ENCODE measurements at places on chromosomes 11 and 22.

- ATAC-seq = no peak
These were observed 151.4 kb downstream of the MSANTD4 start for GRCh38 chr11:105870516-105871113.

DNA sequence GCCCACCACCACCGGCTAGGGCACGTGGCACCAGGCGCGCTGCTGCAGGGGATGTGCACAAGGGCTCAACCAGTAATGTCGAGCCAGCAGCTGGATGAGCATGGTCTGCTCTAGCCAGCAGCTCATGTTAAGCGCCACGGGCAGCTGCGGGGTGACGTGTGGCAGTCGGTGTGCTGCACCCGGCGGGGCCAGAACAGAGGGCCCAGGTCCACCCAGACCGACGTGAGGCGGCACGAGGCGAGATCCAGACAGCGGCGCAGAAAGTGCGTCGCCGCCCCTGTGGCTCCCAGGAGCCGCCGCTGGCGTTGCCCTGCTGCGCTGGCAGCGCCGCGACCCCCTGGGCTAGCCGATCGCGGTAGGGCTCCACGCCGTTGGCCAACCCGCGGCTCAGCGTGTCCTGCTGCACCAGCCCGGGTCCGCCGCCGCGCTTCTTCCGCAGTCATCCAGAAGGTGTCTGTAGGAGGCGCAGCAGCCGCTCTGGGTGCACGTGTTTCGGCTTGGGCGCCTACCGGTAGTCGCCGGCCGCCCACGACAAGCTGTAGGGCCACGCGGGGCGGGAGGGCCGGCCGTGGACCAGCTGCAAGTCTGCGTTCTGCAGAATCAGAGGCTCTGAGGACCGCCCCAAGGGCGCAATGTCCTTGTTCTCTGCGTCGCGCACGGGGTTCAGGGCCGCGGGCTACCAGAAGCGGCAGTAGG lies 4.6 kb upstream of the GALR3 start:
- peak; percentile 75 for ATAC-seq

DNA sequence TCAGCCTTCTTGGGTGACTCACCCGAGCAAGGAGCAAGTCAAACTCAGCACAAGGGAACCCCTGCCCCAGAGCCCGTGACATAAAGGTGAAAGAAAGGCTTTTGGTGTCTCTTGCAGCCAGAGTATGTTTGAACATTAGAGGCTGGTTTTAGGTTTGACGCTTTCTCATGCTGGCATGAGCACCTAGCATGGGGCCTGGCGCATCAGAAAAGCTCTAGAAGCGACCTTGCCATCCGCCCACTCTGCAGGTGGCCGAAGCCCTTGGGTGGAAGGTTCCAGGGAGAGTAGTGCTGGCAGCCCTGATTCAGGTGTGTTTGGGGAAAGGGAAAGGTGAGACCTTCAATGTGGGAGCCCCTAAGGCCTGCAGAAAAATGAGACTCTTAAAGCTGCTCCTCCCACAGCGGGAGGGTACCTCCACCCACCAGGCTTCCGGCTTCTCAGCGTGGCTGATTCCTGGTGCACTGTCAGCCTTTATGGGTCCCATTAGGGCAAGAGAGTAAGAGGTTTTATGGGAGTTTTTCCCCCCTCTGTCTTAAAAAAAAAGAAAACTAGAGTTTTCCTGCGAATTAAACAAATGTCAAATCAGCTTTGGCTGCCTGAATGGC lies 88.4 kb downstream of the GRIK4 start:
- ATAC-seq = no peak

- ATAC-seq = peak; percentile 4
These were observed 32.2 kb downstream of the CYTH4 start for GRCh38 chr22:37314315-37315074.

- ATAC-seq = peak; percentile 22
These were observed 12.2 kb upstream of the DCHS1 start for GRCh38 chr11:6667733-6668374.

GRCh38 chr11:75263944-75264349 lies 23.4 kb downstream of the TPBGL start:
- ATAC-seq = no peak

DNA sequence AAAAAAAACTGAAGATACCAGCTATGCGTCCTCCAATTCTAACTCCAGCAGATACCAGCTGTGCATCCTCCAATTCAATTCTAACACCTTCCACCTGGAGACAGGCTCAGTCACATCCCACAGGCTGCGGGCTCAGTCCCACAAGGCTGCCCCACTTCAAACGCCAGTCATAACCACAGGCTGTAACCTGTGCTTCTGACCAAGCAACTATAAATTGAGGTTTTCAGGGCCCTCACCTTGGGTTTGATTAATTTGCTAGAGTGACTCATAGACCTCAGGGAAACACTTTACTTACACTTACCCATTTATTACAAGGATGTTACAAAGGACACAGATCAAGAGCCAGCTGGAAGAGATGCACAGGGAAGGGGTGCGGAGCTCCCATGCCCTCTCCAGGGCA lies 32.4 kb upstream of the MSANTD2 start:
- no peak for ATAC-seq

DNA sequence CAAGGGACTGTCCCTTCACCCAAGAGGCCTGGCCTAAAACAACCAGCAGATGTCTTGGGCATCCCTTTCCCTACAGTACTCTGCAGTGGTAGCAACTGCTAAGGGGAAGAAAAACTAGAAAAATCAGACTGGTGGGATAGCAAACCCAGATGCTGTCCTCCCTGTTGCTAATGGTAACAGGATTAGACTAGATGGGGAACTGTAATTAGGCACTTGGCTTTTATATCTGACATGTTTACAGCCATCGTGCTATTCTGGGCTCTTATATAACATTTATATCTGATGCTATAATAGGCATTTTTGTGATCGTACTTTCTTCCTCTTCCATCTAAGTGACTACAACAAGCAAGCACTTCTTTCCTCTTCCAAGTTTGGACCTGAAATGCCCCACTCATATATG lies 316.7 kb downstream of the DLG2 start:
- no peak for ATAC-seq

DNA sequence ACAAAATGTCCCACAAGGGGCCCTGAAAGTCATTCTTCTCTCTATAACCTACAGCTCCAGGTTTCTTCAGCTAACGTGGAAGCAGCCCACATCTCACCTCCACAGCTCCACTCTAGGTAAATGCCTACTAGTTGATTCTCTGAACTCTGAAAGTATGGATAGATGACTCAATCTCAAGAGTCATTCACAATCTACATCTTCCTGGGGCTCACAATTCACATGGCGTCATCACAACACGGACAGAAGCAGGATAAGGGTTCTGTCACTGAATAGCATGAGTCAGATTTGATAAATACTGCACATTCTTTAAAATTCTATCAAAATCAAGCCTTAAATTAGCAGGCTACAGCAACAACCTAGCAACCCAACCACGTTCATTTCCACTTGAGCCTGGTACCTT lies 96.3 kb downstream of the PLEKHA7 start:
- no peak for ATAC-seq

GRCh38 chr11:34261820-34262219 lies 96.0 kb downstream of the ABTB2 start:
- no peak for ATAC-seq

DNA sequence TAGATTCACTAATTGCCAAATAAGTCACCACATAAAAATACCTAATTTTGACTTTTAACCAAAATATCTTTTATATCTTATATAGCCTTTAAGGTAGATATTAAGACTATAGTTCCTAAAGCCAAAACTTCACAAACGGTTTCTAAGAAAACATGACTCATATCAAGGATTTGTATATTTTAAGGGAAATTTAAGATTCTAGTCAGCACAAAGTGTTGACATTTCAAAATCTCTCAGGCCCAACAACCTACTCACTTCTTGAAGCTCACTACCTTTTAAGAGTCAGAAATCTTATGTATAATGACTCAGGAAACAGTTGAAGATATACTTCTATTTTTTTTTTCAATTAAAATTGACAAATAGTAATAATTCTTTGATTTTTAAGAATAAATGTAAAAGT lies 221.9 kb downstream of the SBF2 start:
- ATAC-seq = no peak

- no peak for ATAC-seq
These were observed 24.0 kb downstream of the PANX1 start for GRCh38 chr11:94152678-94153065.

DNA sequence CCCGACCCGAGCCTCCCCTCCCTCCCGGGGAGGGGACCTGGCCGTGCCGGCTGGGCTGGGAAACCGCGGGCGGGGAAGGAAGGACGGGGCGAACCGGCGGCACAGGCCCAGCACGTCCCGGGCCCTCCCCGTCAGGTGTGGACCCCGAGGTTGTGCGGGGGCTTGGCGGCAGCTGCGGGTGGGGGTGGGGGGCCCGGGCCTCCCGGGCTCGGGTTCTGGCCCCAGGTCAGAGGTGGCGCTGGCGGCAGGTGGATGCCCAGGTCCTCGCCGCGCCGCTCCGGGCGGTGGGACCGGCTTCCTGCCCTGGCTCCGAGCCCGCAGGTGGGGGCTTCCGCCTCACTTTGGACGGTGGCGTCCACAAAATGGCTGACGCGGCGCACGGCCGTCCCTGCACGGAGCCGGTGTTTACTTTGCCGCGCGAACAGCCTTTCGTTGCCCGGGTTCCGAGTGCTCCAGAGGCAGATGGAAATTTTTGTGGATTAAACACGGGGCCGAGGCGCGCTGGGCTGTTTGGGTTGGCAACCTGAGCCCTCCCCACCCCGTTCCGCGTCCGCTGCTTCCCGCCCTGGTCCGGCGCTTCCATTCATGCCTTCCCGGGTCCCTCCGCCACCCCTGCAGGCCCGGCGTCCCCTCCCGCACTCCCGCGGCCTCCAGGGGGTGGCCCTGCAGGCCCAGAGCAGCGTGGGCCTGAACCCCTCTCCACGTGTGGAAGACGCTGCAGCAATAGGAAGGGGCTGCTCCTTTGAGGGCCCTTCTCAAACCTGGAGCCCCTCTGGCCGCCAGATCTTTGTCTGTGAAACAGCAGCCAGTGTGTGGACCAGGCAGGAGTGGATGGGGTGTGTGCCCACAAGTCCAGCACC lies 92.0 kb upstream of the KCNQ1OT1 start:
- ATAC-seq = peak; percentile 49

DNA sequence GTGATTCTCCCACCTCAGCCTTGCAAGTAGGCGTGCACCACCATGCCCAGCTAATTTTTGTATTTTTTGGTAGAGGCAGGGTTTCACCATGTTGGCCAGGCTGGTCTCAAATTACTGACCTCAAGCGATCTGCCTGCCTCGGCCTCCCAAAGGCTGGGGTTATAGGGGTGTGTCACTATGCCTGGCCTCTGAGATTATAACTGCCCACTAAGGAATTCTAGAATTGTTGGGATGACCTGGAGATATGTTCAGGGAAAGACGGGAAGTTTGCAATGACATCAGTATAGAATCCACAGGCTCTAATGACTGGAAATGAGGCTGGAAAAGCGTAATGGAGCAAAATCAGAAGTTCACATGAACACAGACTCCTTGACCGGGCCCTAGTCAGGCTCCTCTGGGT lies 62.2 kb downstream of the CLMP start:
- ATAC-seq = no peak

- ATAC-seq = no peak
These were observed 77.3 kb downstream of the SCN3B start for GRCh38 chr11:123577081-123577598.

- ATAC-seq = no peak
These were observed 135.1 kb upstream of the TTC12 start for GRCh38 chr11:113179181-113179704.

GRCh38 chr11:86148345-86148747 lies 79.5 kb upstream of the PICALM start:
- no peak for ATAC-seq

DNA sequence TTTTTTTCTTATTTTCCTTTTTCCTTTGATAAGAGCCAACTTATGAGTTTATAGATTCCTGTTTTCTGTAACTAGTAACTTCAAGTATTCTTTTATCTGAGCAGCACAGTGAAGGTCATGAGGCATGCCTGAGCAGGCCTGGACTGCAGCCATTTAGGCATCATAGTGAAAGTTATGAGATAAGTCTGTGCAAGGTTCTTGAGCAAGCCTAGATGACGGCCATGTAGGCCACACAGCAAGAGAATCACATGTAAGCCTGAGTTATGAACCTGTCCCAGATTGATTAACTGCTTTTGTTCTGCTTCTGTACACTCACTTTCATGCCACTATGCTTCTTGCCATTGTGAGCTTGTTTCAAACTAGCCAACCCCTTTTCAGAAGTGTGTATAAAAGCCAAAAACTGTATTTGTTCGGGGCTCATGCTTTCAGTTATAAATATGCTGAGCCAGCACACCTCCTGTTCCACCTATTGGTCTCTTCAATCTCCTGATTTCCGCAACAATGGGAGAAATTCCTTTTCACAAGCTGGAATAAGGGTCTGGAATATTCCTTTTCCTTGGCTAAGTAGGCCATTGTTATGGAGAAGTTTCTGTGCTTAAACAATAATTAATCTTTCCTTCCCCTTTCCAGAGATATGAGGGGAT lies 745.7 kb downstream of the FAM181B start:
- ATAC-seq = no peak

DNA sequence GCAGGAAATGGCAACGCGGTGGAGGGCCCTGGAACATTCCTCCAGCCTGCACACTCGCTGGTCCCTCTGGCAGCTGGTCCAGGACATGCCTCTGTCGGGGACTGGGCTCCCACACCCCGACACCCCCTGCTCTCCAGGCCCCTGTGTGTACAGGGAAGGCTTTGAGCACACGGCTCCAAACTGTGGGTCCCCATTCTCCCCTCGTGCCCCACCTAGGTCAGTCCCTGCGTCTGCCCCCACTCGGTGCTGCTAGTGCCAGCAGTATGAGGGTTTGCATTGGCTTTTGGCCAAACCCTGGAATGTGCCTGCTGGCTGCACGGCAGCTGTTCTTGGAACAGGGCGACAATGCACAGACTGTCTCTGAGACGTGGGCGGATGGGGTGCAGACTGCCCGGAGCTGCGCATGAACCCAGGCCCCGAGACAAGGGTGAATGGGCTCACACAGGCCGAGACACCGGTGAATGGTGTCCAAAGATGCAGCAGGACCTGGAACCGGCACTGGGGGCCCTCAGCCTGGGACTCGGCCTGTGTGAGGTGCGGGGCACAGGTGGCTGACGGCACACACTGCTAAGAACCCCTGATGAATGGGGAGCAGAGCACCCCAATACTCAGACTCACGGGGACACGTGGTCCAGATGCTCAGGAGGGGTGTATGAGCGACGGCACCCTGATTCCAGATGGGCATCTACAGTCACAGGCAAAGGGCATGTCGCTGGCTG lies 7.5 kb upstream of the SYT8 start:
- ATAC-seq = no peak

DNA sequence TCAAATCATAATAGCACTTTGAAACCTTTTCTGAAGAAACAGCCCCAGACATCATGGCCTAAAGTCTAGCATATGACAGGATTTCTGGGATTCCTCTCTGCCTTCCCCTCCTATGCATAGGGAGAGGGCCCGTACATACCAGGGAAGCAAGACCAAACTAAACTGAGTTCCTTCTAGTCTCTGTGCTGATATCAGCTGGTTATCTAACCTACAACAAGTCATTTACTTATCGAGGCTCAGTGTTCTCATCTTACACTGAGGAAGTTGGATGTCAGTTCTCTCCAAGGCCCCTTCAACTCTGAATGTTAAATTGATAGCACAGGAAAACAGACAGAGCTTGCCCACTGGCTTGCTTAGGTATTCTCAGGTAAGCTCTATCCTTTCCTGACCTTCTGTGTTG lies 17.0 kb upstream of the GRIK4 start:
- no peak for ATAC-seq

Measured in activated CD4-positive, CD25-positive, alpha-beta regulatory T cell treated with anti-CD3 and anti-CD28 coated beads, Interleukin-2, amount 50 U/mL, for 24 hours (primary cell).